ENCODE measurements at places on chromosomes 5 and 9.

DNA sequence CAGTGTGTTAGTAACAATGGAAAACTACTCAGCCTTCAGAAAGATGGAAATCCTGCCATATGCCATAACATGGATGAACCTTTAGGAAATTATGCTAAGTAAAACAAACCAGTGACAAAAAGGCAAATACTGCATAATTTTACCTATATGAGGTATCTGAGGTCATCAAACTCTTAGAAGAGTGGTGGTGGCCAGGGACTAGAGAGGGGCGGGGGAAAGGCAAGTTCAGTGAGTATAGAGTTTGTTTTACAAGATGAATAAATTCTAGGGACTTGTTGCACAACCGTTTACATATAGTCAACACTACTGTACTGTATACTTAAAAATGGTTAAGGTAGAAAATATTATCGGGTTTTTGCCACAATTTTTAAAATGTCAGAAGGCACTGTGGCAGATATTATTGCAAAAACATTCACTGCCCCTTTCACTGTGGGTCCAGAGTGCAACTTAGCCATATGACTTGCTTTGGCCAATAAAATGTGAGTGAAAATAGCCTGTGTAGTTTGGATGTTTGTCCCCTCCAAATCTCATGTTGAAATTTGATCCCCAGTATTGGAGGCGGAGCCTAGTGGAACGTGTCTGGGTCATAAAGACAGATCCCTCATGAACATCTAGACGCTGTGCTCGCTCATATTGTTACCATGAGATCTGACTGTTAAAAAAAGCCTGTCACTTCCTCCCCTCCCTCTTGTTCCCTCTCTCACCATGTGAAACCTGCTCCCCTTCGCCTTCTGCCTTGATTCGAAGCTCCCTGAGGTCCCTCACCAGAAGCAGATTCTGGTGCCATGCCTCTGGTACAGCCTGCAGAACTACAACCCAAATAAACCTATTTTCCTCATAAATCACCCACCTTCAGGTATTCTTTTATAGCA lies 9.5 kb downstream of the ZNF367 start:
- no peak for DNase-seq

- DNase-seq: peak; percentile 8
Observed at GRCh38 chr5:57698802-57699201, 216.2 kb upstream of the ACTBL2 start.

GRCh38 chr5:147452165-147452811 lies 57.6 kb downstream of the DPYSL3 start:
- no peak for DNase-seq

GRCh38 chr9:76552751-76553455 lies 93.9 kb downstream of the GCNT1 start:
- no peak for DNase-seq

DNA sequence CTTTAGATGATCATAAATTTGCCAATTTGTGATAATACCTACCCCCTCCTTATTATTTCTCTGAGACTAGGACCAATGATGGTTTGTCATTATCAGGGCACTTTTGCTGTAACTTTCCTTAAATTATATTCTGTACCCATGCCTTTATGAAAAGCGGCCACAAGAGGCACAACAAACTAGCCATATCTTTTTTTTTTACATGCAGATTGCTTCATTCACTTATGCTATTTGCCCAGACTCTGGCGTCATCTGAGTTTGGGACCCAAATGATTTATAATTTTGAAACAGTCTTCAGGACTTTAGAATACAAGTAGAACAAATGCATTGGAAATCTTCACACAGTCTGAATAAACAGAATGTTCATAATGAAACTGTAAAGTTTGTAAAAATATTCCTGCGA lies 408.1 kb downstream of the MAT2B start:
- no peak for DNase-seq

DNA sequence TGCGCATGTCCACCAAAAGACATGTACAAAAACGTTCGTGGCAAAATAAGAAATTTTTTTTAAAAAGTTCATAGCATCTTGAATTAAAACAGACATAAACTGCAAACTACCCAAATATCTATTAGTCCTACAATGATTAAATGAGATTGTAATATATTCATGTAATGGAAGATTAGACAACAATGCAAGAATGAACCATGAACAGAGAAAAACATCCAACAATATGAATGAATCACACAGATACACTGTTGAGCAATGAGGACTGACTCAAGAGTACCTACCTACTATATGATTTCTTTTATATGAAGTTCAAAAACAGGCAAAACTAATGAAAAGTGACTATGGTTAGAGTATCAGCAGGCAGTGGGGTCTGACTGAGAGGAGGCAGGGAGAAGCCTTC lies 17.9 kb upstream of the CTNNAL1 start:
- no peak for DNase-seq

DNA sequence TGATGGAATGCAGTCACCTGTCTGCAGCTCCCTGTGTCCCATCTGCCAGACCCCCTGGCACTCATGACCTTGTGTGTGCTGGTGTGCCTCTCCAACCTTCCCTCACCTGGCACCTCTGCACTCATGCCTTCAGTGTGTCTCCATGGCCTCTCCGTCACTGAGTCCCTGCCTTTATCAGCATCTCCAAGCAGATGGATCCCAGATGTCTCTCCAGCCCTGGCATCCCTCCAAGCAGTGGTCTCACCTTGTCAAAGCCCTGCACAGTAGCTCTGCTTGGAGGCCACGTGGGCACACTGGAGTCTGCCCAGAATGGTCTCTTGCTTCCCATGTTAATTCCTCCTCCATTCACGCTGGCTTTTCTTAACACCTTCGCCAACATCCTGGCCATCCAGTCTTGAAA lies 84.8 kb downstream of the DAP start:
- DNase-seq: no peak

DNA sequence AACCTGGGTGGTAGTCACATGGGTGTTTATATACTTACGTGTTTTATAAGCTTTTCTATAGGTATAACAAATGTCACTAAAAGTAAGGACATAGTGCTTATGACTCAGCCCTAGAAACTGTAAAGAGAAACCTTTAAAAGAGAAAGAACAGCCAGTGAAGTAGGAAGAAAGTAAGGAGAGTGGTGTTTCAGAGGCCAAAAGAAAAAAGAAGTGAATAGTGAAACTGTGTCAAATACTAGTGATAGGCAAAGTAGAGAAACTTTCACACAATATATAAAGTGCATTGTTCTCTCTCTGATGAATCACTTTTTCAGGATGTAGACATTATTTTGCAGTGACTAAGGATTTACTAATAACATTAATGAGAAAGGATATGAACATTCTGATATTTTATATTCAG lies 74.2 kb upstream of the SUSD1 start:
- DNase-seq: no peak

- DNase-seq: no peak
Observed at GRCh38 chr5:1661831-1662558, 137.6 kb downstream of the MRPL36 start.

GRCh38 chr5:176774216-176775171 lies 35.9 kb upstream of the UNC5A start:
- no peak for DNase-seq

GRCh38 chr9:92717201-92718085 lies 47.2 kb downstream of the BICD2 start:
- DNase-seq: no peak

DNA sequence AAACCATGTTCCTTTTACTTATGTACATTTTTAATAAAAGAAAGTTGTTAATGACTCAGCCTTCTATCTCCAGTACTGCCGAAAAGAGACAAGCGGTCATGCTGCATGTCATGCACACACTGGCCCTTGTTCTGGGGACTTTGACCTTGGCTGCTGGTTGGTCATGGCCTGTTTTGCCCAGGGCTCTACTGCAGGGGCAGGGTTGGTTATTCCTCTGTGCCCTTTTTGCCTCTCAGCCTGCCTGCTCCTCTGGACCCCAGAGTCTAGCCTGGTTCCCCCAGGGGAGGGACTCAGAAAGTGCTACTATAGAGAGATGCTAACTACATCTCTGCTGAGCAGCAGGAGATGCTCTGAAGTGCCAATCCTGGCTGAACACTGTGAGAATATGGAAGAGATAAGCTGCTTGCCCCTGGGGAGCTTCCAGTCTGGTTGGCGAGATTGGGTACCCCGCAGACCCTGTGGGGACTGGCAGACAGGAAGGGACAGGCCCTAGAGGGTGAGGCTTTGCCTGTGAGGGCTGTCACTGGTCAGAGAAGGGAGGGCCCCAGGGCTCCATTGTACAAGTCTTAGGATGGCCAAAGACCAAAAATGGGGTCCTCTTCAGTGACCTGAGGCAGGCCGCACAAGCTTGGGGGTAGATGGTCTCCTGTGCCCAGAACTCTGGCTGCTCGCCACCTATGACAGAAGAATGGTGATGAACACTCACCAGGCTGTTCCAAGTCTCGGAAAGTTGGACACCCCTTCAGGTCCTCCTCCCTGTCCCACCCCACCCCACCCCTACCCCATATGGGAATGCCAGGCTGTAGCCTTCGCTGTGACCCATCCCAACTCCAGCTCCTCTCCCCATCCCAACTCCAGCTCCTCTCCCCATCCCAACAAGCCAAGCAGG lies 14.3 kb downstream of the IRF1 start:
- no peak for DNase-seq

DNA sequence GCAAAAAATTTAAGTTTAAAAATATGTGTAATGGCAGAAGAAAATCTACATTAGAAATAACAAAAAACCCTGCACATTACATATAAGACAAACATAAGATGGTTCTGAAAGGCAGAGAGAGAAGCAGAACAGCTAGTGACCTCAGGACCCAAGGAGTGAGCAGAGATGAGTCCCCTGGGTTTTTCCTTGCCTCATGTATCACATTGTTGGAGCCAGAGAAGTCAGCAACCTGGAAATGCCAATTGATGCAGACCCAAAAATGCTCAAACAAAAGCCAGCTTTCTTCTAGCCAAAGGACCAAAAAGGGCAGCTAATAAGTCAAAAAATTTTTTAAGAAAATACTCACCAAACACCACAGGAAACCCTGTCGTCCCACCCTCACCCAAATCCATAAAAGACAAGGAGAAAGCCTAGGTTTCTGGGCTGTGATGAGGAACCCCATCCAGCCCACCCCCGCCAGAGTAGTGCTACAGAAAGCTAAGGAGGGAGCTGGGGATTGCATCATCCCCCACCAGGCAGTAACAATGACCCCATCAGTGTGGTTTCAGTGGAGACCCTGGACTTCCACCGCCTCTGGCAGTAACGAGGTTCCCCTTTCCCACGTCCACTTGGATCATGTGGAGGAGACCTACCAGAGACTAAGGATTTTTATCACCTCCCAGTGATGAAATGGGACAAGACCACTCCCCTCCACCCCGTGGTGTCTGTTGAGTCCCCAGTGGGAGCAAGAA lies 17.6 kb downstream of the DENND1A start:
- no peak for DNase-seq

All from NCI-H510A (cell line).